ENCODE measurements at places on chromosomes 16 and 17.

DNA sequence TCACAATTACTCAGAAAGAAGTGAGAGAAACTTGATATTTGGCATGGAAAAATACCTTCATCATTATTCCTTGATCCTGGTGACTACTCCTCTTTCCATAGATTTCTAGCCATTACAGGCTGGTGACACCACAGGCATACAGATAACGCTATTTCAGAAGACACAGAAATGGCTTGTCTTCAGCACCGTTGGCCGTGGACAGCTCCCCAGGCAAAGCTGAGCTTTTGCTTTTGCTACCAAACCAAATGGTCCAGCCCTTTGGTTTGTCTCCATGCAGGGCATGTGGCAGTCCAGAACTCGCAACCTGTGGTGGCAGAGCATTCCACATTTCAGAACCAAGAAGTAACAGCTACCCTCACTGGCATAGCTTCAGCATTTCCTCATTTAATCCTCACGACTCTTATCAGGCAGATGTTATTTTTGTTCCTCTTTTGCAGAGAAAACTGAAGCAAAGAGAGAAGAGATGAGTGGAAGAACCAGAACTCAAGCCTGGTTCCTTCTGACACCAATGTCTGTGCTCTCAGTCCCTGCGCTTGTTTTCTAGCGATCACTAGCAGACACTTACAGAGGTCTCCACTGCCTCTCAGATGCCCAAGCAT lies 55.5 kb downstream of the HS3ST4 start:
- DNase-seq = no peak

DNA sequence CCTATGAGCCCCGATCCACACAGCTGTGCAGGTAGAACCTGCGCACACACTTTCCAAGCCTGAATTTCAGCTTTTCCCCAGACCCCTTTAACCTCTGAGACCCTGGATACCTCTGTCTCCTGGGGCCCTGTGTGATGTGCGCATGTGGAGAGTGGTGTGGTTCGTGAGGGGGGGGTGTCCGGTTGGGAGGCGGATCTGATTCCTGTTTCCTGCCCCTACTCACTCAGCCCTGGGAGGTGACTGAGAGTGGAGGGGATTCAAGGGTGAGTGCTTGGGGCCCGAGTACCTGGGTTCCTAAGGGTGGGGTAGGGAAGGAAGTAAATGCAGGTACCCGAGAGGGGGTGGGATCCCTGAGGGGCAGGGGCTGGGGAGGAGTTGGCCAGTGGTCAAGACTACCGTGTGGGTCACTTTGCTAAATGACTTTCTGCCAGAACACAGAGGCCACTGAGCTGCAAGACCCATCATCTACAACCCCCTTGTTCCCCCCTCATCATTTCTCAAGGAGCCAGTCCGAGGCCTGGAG lies 621 bp downstream of the ARHGEF15 start:
- DNase-seq = no peak

DNA sequence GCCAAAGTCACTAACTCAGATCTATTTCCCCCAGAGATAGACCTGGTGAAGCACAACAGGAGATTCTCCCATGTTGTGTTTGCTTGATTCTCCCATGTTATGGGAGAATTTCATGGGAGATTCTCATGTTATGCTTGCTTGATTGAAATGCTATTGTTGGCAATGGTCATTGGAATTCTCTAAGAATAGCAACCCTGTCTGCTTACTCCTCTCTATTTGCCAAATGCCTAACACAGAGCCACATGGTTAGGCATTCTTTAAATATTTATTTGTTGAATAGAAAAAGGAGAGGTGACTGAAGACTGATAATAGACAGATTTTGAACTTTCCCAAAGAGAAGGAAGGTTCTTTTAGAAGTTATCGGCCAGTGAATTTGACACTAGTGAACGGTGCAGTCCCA lies 111.5 kb upstream of the MPHOSPH6 start:
- no peak for DNase-seq

DNA sequence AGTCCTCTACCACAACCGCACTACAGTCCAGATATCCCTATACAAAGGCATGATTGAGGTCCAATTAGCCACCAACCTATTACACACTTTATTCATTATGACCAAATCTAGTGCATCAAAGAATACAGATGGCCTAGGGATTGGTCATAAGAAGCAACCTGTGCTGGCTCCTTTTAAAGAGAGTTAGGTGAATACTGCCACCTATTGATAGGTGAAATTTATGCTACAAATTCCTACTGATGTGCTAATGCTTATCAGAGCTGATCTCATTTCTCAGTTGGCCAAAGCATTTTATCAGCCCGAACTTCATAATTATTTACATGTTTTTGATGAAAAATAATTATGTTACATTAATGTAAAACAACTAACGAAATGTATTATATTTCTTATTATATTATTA lies 166.3 kb downstream of the ANKFN1 start:
- DNase-seq = no peak

DNA sequence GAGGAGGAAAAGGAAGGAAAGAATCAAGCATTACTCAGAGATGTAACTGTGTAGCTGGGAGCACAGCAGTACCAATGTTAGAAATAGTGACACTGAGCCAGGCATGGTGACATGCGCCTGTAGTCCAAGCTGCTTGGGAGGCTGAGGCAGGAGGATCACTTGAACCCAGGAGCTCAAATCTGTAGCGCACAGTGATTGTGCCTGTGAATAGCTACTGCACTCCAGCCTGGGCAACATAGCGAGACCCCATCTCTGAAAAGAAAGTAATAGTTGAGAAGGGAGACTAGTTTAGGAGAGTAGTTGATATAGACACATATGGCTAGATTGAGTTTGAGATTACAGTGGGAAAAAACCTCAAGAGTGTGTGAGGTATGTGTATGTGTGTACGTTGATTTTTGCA lies 17.8 kb downstream of the MAP3K3 start:
- no peak for DNase-seq

DNA sequence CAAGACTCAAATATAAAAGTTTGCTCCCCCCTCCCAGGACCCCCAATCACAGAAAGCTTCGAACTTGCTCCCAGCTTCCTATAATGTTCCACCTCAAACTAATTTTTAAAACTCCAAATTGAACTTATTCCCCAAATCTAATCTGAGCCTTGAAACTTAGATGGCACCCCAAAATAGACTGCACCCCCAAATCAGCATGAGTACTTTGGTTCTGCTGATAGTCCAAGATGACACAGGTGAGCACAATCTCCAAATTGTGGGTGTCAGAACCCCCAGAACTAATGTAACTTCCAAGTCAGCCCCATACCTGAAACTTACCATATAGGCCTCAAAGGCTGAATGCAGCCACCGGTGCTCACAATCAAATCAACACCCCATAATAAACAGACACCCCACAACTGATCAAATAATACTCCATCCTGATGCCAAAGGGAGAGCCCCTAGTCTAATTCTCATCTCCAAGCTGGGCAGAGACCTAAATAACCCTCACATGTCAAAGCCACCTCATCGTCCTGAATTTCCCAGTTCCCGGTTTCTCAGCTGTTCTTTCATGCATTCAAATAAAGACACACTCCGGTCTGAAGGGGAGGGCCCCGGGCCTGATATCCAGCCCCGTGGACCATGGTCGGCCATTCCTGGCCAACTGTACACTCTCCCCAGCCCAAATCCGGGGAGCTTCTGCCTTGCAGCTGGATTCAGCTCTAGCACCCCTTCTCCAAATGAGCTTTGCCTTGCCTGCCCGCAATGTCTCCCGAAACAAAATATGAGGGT lies 1.8 kb upstream of the BCL6B start:
- DNase-seq = no peak

GRCh38 chr17:36840796-36841195 lies 96.5 kb upstream of the LHX1 start:
- no peak for DNase-seq

- no peak for DNase-seq
Observed at GRCh38 chr17:79410681-79411080, 200.2 kb downstream of the RBFOX3 start.

- no peak for DNase-seq
Observed at GRCh38 chr17:59378675-59379074, 47.2 kb downstream of the YPEL2 start.

- DNase-seq = no peak
Observed at GRCh38 chr16:56198755-56199114, 7.4 kb downstream of the GNAO1 start.

- no peak for DNase-seq
Observed at GRCh38 chr17:51667706-51668083, 407.3 kb downstream of the UTP18 start.

DNA sequence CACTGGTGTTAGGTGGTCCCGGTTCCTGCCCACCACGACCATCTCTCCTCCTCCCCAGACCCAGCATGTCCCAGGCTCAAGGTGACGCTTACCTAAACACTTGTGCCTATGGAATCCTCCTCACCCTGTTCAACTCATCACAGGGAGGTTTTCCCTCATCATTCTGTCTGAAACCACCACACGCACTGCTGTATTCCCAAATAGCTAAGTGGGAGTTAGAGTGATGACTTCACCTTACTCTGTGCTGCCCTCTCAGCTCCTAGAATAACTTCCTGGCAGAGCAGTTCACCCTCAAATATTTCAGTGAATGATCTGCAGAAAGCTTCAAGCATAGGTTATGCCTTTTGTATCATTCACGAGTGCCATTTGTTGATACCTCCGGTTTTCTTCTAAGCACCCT lies 216.5 kb downstream of the CPPED1 start:
- no peak for DNase-seq

- DNase-seq = no peak
Observed at GRCh38 chr16:65772134-65772732, 594.3 kb upstream of the CDH5 start.

- DNase-seq = no peak
Observed at GRCh38 chr16:9151074-9151473, 59.6 kb downstream of the HAPSTR1 start.

DNA sequence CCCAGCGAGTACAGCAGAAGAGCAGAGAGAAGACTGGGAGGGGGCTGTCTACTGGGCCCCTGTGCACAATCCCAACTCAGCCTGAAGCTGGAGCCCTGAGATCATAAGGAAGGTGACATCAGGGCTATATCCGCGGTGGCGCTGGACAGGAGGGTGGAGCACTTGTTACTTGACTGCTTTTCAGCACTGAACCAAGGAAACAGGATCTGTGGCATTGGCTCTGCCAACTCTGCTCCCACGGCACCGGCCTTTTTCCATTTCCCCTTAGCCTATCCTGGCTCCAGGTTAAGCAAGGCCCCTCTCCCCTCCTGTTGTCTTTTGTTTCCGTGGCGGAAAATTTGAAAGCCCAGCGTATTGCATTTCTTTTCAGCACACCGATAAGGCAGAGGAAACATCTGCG lies 125.0 kb upstream of the IRX3 start:
- no peak for DNase-seq

DNA sequence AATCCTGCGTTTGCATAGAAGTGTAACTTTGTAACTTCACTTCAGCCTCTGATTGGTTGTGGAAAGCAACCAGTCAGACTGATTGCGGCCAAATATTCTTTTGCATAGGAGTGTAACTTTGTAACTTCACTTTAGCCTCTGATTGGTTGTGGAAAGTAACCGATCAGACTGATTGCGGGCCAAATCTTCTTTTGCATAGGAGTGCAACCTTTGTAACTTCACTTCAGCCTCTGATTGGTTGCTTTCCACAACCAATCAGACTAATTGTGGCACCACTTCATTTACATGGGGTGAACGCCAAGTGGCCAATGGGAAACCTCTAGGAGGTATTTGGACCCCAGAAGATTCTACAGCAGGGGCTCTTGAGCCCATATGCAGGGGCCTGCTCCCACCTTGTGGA lies 1.8 kb upstream of the TMEM98 start:
- no peak for DNase-seq

DNA sequence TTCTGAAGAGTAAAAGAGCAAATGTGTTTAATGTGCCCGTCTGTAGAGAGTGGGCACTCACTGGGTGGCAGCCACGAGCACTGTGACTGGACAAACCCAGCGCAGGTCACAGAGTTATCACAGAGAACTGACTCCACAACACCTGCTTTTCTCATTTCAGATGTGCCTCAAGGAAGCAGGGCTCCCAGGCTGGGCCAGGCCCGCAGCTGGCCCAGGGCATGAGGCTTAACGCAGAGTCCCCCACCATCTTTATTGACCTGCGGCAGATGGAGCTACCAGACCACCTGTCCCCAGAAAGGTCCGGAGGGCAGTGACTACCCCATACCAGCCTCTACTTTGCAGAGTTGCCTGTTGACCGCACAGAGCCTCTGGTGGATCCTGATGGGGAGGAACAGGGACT lies 11.9 kb downstream of the DNAAF8 start:
- DNase-seq = no peak

Data from stimulated activated CD8-positive, alpha-beta memory T cell treated with anti-CD3 and anti-CD28 coated beads, Interleukin-7, amount 100 ng/mL, for 4 hours (primary cell).